ENCODE measurements at places on chromosomes 13 and 19.
A peak's percentile ranks its signal among the peaks of the same experiment; 100 is the strongest.

DNA sequence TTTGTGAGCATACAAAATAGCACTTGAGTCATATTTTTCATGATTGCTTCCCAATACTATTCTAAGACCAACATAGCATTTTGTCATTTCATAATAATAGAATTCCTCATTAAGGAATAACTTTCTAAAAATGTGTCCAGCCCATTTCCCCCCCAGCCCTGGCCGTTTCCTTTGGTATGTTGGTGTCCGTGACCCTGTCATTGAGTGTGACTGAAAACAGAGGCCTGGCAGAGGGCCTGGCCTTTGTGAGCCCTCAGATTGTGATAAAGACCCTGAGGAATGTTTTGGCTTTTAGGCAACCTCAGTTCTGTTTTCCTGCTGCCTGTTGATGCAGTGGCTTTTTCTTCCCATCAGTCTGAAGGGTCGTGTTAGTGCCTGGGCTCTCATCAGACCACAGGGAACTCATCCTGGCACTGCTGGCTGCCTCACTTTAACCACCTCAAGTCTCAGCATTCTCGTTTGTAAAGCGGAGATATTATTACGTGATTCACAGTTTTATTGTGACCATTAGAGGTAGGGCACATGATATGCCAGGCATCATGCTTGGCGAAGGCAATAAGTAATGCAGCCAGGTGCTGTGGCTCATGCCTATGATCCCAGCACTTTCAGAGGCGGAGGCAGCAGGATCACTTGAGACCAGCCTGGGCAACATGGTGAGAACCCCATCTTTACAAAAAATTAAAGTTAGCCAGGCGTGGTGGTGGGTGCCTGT lies 13.8 kb downstream of the SPINT2 start:
- DNase-seq: peak; percentile 94

GRCh38 chr19:18848878-18849661 lies 17.3 kb downstream of the UPF1 start:
- peak; percentile 87 for DNase-seq

GRCh38 chr19:53333066-53333462 lies 485 bp upstream of the ZNF845 start:
- no peak for DNase-seq

- DNase-seq: no peak
These were observed 64.0 kb upstream of the GSX1 start for GRCh38 chr13:27728271-27728670.

GRCh38 chr13:20702915-20703779 lies at the start of gene IL17D:
Gene IL17D (plus strand): TSS chr13:20703699. CDS start chr13:20704002, 303 bp downstream.
- DNase-seq: no peak

All from fibroblast of the aortic adventitia (primary cell).